ENCODE measurements at places on chromosomes 12 and 14.
A peak's percentile ranks its signal among the peaks of the same experiment; 100 is the strongest.

GRCh38 chr12:123070267-123071081, 80.4 kb downstream of the PITPNM2 start:
- DNase-seq: no peak

DNA sequence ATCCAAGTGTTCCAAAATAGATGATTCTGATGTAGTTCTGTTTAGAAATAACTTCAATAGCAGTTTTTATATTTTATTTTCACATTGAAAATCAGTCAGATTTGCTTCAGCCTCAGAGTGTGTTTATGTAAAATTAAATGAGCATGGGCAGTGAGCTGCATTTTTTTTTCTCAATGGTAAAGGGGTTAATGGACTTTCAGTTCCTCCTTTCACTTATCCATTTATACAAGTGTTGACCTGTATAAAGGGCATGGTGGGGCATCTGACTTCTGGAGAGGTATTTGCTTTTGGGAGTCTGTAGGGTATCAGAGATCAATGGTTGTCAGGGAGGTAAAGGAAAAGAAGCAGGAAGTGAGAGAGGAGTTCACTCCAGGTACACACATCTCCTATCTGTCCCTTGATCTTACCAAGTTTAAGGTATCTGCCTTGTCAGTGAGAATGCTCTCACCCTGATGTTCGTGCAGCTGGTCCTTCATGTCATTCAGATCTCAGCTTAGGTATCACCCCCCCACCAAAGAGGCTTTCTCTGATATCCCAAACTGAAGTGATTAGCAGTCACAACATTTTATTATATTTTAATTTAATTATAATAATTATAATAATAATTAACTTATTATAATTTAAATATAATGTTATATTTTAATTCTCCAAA, 181.6 kb upstream of the LMNTD1 start:
- no peak for DNase-seq

DNA sequence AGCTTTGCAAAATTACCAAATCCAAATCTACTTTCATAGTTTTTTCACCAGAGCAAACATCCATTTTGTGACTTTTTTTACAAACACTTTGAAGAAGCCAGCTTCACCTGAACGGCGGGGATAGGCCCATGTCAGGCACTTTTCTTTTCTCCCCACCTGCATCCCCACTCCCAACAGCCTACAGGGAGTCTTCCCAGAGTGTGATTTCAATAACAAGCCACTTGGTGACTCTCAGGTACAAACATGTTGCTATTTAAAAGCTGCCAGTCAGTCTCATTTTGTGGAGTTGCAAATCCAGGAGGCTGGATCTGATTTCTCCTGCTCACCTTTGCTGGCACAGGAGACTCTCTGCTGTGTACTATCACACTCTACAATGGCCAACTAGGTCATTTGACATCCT, 285.5 kb downstream of the KCNH5 start:
- DNase-seq: no peak

DNA sequence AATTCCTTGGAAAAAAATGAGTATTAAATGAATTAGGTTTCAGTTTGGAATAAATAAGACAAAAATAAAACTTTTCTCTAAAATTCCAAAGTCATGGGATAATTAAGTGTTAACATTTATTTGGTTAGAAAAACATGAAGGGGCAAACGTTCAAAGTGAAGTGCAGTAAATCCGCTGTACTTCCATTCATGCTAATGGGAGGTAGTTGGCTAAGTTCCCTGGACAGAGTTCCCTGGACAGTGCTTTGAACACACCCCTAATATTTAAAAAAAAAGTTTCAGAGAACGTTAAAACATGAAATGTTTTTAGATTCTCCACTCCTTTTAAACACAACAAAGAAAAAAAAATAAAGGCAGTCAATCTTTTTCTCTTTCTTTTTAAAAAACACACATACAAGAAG, 16.3 kb downstream of the ALX1 start:
- DNase-seq: no peak

DNA sequence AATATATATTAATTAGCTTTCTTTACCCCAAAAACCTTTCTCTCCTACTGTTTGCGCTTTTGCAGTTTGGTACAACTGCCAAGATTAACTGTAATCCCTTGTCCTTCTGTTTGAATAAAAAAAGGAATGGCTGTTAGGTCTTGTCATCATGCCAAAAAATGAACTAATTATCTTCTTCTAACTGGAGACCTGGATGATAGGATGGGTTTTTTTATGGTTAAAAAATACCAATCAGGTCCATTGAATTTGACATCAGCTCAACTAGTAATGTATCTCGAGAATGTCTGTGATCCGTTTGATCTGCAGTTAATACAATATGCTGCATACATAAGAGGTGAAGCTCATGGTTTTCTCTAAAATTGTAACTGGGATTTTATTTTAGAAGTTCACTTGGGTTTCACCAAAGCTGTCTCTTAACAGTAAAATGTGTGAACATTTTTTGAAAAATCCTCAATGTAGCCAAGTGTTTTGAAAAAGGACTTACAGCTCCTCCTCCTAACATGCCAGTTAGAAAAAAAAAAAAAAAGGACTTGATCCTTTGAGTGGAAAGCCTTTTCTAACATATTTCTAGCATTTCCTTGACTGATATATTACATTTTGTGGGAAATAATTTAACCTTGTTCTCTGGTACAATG, 96.8 kb downstream of the SRGAP1 start:
- DNase-seq: no peak

DNA sequence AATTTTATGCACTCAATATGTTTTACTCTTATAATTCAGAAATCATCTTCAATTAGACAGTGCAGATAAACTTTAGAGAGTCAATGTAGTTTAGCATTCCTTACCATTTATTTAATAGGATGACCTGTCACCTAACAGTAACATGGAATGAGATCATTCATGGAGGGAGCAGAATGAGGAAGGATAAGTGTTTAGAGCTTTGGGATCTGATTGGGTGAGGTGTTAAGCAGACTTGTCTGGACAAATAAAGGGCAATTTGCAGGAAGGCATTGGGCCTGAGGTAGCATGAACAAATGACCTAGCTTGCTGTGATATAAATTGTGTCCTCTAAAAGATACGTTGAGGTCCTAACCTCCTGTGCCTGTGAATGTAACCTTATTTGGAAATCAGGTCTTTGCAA, 187.4 kb downstream of the C12orf42 start:
- no peak for DNase-seq

GRCh38 chr12:7150841-7151240, 20.7 kb downstream of the CLSTN3 start:
- DNase-seq: no peak

GRCh38 chr12:98424726-98425401, 90.5 kb upstream of the TMPO start:
- DNase-seq: peak; percentile 7

DNA sequence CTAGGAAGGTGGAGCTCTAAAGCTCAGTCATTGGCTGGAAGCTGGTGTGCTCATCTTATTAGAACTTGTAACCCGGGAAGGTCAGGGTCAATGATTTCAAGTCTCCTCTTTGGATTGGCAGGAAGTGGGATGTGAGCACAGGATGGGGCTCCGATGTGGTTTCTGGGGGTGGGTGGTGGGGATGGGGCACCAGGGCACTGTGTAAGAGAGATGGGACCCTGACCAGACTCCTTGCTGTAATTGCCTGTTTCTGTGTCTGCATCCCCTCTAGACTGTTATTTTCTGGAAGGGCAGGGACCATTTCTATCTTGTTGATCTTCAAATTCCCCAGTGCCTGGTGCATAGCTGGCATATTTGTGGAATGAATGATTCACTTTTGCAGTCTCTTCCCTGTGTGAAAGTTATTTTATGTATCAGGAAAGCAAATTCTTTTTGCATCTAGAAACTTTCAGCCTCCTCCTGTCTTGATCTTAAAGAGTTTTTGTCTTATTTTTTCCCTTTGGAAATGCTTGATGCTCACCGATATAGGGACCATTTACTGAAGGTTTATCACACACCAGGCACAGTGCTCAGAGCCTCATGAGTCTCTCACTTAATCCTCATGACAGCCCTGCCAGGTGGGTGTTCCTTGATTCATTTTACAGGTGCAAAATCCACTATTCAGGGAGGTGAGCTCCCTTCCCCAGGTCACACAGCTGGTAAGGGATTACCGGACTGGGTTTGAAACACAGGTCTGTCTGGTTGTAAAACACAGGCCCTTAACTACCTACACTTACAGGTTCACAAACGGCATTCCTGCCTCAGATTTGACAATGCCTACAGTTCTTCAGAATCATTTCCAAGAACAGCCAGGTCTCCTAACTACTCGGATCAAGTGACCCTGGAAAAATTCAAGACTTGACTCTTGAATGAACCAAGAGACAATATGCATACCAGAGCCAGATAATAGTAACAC, 86.9 kb upstream of the IGF1 start:
- DNase-seq: no peak

All from NCI-H187 treated with DMSO at 0.1 percent for 48 hours (cell line).